Stimulated activated naive CD4-positive, alpha-beta T cell treated with Interleukin-2 at 50 U/mL for 16 hours (primary cell): ENCODE measurements at places on chromosomes 12 and 14.

DNA sequence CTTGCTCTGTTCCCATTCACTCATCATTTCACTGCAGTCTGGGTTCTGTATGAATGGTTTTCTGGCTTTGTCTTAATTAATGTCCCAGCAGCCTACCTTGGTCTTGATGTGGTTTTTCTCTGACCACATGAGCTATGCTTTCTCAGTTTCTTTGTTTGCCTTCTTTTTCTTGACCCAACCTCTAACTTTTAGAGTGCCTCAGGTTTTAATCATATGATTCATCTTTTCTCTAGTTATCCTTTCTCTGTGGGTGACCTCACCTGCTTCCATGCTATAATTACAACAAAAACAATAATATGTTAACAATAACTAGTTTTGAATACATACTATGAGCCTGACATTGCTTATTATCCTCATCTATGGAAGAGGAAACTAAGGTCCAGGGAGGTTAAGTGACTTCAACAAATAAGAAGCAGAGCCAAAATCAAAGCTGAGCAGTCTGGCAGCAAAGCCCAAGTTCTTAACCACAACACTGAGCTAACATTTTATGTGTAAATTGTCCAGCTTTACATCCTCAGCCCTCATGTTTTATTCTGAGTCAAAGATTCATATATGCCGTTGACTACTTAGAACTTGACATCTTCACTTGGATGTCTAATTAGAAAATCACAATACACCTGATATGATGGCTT, 4.7 kb upstream of the EPYC start:
- DNase-seq: no peak

DNA sequence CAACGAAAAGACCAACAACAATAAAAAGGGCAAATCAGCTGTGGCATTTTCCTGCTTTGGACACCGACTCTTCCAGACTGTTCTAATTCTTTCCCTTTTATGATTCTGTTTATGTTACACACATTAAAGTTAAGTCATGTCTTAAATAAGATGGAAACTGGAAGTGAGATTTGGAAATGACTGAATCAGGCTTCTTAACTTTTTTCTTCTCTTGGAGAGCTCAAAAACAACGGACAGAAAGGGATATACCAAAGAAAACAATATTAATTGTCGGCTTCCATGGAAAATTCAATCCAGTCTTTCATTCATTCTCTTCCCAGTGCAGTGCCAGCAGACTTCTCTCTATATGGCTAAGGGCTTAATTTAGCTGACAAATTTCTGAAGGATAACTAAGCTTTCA, 214.9 kb upstream of the DDHD1 start:
- no peak for DNase-seq

DNA sequence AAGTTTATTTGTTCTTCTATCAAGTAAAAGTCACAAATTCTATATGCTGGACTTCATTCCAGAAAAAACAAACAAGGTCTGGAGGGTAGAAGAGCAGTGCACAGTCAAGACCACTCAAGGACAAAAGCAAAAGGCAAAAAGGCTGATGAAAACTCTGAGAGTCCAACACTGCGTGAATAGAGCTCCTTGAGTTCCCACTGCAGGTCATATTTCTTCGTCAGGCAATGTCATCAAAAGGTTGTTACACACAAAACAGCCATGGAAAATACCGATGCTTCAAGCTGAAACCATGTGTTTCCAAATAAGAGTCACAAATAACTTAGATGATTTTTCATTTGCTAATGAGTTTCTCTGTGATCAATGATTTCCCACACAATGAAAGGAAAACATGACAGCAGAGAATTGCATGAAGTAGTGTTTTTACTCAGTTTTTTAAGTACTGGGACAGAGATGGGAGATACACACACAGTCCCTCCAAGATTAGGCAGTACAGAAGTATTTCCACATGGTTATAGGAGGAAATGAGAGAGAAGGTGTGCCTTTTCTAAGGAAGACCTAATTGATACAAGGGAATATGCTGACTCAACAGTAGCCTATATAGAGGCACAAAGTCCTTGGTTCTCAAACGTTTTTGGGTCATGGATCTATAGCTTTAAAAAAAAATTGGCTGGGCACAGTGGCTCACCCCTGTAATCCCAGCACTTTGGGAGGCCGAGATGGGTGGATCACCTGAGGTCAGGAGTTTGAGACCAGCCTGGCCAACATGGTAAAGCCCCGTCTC, 177.7 kb downstream of the MED13L start:
- DNase-seq: no peak

- no peak for DNase-seq
Measured at GRCh38 chr12:105523164-105524057, 192.9 kb downstream of the C12orf75 start.

GRCh38 chr14:71355324-71356201, 448.3 kb downstream of the PCNX1 start:
- DNase-seq: no peak

DNA sequence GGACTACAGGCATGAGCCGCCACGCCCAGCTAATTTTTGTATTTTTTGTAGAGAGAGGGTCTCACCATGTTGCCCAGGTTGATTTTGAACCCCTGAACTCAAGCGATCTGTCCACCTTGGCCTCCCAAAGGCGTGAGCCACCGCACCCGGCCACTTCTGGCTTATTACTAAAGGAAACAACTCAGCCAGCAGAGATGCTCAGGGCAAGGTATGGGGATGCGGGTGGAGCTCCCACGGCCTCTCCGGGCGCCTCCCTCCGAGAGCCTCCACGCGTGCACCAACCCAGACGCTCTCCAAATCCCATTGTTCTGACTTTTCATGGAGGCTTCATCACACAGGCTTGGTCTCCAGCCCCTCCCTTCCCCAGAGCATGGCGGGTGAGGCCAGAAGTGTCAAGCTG, 6.1 kb upstream of the GPR132 start:
- no peak for DNase-seq

- DNase-seq: no peak
Measured at GRCh38 chr12:127383281-127383680, 883.7 kb upstream of the TMEM132C start.
